ENCODE measurements at places on chromosomes 7 and 10.

GRCh38 chr10:71419750-71420149, 23.0 kb downstream of the CDH23 start:
- no peak for DNase-seq

DNA sequence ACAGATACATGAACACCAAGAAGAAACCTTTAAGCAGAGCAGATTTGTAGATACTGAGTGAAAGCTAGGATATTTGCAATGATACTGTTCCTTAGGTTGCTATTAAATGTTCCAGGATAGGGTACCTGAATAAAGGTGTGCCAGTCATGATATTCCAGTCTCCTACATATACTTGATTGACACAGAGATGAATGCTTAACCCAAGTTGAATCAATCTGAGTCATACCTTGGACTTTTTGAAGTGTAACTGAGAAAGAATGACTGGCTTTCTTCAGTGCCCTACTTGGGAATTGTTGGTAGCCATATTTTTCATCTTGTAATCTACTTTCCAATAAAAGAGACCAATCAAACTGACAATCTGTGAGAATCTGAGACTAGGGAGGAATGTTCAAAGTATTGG, 805.7 kb upstream of the GHITM start:
- DNase-seq: no peak

GRCh38 chr7:8063706-8064297, 95.2 kb downstream of the GLCCI1 start:
- no peak for DNase-seq

DNA sequence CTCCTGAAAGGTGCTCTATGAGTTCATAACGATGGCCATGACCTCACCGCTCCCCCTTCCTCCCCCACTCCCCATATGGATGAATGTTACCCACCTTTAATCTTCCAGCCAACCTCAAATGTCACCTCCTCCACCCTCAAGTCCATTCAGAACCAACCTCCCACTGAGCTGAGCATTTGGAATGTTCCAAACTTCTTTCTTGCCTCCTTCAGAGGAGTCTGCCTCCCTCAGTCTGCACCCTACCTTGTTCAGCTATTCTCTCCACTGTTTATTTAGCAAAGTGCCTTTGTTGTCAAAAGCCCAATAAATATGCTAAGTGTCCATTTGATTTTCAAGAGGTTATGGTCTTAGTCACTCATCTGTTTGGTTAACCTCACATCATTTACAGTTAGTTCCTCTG, 22.9 kb upstream of the MTPAP start:
- DNase-seq: no peak

DNA sequence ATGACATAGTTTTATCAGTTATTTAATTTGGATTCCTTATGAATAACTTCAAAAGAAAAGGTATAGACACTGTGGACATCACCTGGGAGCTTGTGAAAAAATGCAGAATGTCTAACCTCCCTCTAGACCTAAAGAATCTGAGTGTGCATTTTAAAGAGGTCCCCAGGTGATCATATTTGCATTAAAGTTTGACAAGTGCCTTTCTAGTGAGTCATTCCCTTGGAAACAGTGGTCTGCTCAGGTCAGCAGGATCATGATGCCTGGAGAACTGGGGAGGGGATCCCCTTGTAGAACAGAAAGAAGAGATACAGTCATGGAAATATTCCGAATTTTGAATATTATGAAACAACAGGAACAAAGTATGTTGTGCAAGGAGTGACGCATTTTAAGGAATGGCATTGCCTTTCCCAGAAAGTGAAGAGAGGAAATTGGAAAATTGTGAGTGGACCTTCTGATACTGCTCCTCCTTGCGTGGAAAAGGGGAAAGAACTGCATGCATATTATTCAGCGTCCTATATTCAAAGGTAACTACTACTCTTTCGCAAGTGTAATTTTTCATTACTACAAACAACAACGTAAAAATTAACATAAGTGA, 4.6 kb downstream of the STEAP2 start:
- DNase-seq: no peak

- no peak for DNase-seq
Measured at GRCh38 chr10:119274519-119275045, 67.2 kb downstream of the GRK5 start.

- no peak for DNase-seq
Measured at GRCh38 chr10:32295027-32295426, 51.9 kb downstream of the EPC1 start.

DNA sequence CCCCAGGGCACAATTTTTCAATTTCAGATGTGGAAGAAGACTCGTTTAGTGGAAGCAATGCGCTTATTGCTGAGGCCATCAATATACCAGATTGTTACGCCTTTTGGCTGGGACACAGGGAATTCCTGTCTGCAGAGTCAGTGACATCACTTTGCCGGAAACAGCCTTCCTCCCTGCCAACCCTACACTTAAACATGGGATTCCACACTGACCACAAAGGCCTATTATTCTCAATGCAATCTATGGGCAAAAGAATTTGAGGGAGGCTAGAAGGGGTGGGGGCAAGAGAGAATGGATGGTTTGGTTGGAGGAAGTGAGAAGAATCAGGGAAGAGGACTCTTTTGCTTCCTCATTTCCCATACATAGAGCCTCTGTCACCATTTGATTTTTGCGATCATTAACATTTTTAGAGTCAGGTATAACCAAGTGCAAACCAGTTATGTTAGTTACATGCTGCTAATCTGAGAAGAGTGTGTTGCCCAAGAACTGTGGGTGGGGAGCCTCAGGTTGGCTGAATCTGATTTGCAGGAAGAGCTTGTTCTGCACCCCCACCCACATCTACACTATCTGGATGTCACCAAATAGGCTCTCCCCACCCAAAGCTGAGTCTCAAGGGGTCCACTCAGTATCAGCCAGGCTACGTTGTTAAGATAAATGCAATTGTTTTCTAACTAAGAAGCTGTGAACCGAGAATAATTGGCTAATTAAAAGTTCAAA, 58.2 kb downstream of the ENTPD1 start:
- no peak for DNase-seq

- no peak for DNase-seq
Measured at GRCh38 chr7:1548438-1548831, 7.6 kb downstream of the TMEM184A start.

GRCh38 chr10:13340068-13340467, 8.0 kb downstream of the SEPHS1 start:
- DNase-seq: no peak

GRCh38 chr10:132397036-132397541, at the start of gene PWWP2B:
PWWP2B (plus strand) TSS chr10:132397200; CDS start chr10:132397227, 27 bp downstream.
- DNase-seq: peak; percentile 18

- DNase-seq: no peak
Measured at GRCh38 chr7:29926216-29926615, 63.4 kb downstream of the SCRN1 start.

DNA sequence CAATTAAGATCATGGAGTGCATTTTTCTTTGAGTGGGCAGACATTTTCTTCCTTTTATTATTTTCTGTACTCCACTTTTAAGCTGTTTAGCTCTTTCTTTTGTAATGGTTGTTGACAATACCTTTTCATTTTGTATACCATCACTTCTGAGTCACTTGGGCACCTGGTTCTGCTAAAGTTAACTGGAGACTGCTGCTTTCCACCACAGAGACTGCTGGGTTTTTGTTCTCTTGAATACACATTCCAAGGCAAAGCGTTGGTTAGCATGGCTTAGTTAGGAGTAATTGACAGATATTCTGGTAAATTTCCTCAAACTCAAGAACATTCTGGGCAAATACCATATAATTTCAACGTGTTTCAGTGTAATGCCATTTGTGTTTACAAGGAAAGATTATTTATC, 541.9 kb upstream of the CELF2 start:
- no peak for DNase-seq

DNA sequence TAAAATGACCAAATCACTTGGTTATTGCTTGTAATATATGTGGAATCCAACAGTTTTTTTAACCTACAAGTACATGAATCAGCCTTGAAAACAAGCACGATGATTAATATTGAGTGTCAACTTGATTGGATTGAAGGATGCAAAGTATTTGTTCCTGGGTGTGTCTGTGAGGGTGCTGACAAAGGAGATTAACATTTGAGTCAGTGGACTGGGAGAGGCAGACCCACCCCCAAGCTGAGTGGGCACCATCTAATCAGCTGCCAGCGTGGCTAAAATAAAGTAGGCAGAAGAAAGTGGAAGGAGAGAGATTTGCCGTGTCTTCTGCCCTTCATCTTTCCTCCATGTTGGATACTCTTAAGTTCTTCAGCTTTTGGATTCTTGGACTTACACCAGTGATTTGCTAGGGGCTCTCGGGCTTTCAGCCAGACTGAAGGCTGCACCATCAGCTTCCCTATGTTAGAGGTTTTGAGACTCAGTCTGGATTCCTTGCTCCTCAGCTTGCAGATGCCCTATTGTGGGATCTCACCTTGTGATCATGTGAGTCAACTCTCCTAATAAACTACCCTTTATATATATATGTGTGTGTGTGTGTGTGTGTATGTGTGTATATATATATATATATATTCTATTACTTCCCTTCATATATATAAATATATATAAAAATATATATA, 118.4 kb upstream of the WDR11 start:
- no peak for DNase-seq

GRCh38 chr7:156050636-156051569, 238.6 kb upstream of the SHH start:
- no peak for DNase-seq

DNA sequence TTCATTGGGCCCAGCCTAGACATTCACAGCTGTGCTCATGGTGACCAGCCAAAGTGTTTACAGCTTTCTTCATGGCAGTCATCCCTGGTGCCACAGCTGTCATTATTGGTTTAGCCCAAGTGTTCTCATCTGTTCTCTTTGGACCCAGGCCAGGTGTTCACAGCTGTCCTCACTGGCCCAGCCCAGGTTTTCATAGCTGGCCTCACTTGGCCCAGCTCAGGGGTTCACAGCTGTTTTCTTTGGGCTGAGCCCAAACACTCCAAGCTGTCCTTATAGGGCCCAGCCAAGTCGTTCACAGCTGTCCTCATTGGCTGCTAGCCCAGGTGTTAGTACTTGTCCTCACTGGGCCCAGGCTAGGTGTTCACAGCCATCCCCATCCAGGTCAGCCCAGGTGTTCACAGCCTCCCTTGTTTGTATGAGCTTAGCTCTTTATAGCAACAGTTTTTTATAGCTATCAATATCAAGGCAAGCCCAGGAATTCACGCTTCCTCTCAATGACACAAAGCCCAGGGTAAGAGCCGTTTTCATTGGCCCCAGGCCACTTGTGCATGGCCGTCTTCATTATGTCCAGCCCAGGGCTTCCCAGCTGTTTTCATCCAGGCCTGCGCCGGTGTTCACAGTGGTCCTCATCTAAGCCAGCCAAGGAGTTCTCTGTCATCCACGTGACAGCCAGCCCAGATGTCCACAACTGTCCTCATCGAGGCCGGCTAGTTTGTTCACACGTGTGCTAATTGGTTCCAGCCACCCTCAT, 11.6 kb downstream of the FRG2B start:
- DNase-seq: no peak

GRCh38 chr7:25456467-25457171, 228.3 kb upstream of the NPVF start:
- no peak for DNase-seq

- DNase-seq: no peak
Measured at GRCh38 chr10:5643346-5644067, 22.9 kb downstream of the ASB13 start.

DNA sequence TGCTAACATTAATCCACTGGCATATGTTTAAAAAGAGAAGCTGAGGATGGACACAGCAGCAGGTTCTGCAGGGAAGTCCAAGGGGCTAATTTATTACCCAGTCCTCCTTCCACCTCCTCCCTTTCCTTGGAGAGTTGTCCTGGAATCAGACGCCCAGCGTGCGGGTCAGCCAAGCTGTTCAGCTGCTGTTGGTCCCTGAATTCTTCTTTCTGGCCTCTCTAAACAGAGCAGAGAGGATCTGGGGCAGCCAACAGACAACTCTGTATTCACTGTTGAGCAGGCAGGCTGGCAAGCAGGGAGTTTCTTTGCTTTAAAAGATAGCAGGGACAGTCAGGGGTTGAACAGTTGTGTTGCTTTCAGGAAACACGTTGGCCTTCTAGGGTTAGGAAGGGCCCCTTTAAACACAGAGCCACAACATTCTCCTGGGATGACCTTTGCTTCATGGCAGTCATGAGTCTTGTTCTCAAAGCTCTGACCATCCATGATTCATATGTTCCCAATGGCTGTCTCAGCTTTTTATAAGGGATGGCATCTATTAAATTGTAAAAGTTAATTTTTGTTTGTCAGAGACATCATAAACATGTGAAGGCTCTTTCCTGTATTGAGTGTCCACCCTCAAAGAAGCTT, 217.0 kb downstream of the CREB5 start:
- DNase-seq: peak; percentile 46

GRCh38 chr7:19572566-19572965, 136.3 kb downstream of the POLR1F start:
- no peak for DNase-seq

GRCh38 chr7:55548295-55548731, 24.0 kb downstream of the VOPP1 start:
- DNase-seq: no peak

DNA sequence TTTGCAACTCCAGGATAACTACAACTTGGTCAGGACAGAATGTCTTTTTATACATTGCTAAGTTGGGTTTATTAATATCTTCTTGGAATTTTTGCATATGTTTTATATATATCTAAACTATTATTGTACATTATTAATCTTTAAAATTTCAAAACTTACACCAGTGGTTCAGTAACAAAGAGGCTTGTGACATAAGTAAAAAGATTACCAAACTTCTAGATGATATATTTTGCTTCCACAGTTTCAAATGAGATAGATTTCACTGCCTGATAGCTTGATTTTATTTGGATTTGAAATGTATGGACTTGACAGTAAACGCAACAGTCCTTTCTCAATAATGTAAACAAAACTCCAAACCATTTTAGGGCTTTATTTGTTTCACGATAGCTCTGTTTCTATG, 701.2 kb upstream of the IGFBP3 start:
- no peak for DNase-seq

DNA sequence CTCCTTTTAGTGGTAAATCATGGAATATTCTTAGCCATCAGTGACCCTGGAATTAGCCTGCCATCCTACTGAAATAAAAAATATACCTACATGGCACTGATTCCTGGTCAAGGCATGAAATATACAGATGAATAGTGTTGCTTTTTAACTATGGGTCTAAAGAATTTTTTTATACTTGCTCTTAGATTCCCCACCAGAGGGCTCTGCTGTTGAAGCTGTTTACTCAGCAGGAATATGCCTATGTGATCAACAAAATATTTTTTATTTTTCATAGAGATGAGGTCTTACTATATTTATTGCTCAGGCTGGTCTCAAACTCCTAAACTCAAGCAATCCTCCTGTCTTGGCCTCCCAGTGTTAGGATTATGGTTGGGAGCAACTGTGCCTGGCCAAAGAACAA, 13.5 kb downstream of the ZC3HC1 start:
- DNase-seq: no peak

DNA sequence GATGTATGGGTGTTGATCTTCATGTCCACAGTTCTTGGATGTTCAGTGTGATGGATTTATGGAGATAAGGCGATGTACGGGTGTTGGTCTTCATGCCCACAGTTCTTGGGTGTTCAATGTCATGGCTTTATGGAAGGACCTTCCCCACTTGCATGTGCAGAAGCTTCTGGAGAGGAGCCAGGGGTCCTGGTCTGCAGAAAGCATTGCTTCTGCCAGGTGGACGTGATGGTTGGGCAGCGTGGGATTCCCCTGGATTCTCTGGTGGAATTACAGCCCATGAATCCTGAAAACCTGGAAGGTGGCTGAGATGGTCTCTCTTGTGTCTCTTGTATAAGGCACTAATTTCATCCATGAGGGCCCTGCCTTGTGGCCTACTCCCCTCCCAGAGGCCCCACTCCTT, 183.7 kb upstream of the TCERG1L start:
- no peak for DNase-seq

- DNase-seq: no peak
Measured at GRCh38 chr7:45876519-45876918, 3.6 kb upstream of the CCDC201 start.
